ENCODE measurements at places on chromosomes 11 and 22.

GRCh38 chr11:86869966-86870570 is 69.7 kb downstream of the PRSS23 start:
- DNase-seq = peak; percentile 79

DNA sequence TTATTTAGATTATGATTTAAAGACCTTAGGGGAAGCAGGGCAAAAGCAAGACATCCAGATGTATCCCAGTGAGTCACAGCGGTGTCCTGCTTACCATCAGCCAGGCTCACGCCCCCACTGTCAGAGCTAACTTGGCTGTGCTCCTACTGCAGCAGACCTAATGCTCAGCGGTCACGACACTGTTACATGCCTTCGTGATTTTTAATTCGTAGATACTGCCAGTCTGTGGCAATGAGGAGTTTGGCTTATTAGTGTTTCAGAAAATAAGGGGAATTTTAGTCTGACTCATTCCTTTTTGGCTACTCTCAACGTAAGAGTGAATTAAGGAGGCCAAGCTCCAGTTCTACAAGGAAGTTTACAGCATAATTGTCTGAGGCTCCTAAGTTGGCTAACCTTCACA is 22.7 kb downstream of the EFCAB6 start:
- DNase-seq = no peak

- DNase-seq = no peak
These were observed 307.2 kb upstream of the MPPED2 start for GRCh38 chr11:30893318-30893717.

- no peak for DNase-seq
These were observed 57.6 kb downstream of the LIF start for GRCh38 chr22:30188911-30189310.

DNA sequence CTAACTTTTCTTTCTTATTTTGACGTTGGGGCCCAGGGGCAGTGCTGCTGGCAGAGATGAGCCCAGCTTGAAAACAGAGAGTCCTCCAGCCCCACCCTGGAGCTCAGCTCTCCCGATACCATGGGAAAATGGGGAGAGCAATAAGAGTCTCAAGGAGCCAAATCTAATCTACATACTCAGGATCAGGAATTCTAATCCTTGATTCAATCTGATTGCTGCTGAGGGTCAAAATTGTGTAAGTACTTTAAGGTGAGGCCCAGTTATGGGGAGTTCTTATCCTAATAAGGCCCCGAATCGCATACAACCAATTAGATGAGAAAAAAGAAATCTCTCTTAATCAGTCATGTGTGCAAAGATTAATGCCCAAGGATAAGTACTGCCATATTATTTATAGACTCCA is 202.9 kb downstream of the FAM76B start:
- DNase-seq = no peak

DNA sequence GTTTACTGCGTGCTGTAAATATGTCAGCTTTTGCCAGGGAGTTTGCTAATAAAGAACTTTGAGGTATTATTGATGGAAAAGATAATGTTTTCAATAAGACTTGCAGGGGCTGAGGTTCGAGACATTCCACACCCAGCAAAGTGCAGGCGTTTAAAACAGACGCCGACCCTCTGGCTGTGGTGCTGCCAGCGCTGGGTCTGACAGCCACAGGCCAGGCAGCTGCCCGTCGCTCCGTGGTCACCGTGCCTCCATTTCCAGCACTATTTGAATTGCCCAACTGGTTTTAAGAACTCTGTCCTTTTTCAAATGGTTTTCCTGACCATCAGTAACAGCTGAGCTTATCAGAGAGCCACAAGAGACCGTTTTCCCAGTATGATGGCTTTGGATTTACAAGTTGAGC is 28.1 kb upstream of the ALX4 start:
- DNase-seq = no peak

DNA sequence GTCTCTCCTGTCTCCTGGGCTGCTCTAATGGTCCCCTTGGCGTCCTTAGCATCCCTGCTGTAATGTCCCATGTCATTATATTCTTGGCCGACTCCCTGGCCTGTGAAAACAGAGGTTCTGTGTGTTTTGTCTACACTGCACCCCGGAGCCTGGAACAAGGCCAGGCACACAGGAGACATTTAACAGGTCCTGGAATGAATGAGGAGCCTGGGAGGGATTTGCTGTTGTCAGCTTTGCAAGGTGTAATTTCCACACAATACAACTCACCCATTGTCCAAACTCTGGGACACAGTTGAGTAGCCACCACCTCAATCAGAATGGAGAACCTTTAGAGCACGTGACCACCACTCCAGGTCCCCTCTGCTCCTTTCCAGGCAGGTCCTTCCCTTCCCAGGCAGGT is 14.9 kb upstream of the PDGFB start:
- no peak for DNase-seq

- no peak for DNase-seq
These were observed 9.9 kb downstream of the TESMIN start for GRCh38 chr11:68741463-68741862.

- peak; percentile 96 for DNase-seq
These were observed at the start of gene TMEM121B for GRCh38 chr22:17121233-17122195. TMEM121B (minus strand) TSS chr22:17121360; CDS start chr22:17121127, 233 bp downstream.

DNA sequence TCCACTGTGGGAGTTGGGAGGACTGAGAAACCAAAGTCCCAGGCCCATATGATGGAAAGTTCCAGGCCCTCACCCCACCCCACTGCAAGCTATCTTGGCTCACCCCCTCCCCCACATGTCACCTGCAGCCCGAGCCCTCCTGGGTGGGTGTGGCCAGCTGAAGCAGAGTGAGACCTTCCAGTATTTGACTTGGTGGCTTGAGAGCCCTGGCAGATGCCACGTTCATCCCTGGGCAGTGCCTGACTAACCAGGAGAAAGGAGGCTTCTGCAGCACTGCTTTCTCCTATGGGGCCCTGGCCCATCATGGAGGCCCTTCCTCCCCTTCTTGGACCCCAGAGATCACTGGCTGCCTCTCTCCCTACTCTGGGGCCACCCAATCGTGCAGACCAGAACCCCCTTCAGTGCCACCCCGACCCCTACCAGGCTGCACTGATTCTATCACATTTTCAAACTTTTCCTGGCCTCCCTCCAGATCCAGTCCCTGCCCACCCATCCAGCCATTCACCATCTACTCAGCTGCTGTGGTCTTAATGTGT is 38.1 kb upstream of the WNT11 start:
- no peak for DNase-seq

DNA sequence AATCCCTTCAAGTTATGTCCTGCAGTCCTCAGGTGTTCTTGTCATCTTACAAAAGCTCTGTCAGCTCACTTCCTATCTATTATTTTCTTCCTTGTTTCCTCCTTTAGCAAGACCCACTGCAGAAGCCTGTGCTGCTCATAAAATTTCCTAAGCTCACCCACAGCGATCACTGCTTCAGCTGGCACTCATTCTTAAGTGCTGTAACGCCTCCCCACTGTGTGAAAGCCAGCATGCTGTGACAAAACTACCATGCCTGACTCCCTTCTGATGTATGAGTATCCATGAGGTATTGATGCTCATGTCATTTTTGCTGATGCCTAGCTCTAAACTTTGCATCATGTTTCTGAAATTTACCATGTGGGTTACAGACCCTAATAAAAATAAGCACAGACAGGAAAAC is 41.5 kb upstream of the CNTN5 start:
- DNase-seq = peak; percentile 22

DNA sequence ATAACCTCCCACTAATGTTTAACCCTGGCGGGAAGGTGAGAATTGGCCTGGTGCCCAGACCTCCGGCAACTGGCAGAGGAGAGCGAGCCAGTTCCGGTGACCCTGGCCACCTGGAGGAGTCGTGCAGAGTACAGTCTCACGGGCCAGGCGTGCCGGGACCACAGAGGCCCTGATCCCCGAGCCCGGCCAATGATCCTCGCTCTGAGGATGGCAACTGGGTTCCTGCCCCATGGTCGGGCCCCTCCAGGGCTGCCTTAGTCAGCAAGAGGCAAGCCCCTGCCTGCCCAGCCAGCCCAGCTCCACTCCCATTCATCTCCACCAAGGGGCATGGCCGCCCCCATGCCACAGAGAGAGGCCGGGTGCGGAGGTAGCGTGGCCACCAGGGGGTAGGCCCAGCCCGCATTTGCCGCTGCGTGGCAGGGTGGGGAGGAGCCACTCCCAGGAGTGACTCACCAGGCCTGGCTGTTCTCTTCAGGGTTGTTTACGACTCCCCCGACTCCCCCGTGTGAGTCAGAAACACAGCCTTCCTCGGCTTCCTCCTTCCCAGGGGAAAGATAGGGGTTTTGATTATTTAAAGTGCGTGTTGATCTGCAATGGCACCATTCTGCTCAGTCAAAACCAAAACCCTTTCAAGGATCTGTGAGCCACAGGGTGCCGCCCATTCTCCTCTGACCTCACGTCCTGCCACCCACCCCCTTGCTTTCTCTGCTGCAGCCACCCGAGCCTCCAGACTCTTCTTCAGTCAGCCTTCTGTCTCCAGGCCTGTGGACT is at the start of gene SLC25A45:
TSS of gene SLC25A45 (minus strand) at position 614 of the 771 bp plus-strand sequence. CDS start 695 bp downstream, outside the sequence.
- DNase-seq = peak; percentile 64

DNA sequence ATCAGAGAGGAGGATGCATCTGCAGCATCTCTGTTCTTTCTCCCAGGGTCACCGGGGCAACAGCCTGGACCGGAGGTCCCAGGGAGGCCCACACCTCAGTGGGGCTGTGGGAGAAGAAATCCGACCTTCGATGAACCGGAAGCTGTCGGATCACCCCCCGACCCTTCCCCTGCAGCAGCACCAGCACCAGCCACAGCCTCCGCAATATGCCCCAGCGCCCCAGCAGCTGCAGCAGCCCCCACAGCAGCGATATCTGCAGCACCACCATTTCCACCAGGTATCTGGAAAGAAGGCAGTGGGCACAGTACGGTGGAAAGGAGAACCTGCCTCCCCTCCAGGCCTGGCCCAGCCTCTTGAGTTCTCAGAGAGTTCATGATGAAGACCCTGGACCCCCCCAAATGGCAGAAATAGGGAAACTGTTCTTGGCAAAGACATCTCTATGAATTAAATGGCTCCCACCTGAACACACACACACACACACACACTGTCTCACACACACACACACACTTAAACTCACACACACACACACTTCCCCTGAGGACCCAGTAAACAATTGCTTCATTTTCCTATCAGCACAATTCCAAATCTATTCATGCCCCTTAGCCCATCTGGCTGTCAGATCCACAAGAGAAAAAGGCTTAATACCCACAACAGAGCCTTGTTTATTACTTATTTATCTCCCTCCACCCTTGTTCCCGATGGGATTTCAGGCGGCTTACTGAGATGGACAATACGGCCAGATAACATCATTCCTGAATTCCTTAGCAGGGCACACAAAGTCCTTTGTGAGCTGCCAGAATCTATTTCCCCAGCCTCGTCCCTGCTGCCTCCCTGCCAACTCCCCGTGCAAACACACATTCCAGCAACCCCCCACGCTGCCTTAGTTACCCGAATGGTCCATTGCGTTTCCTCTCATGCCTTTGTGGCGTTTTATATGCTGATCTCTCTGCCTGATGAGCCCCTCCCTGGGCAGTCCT is 8.1 kb downstream of the TMA7B start:
- peak; percentile 87 for DNase-seq

- DNase-seq = peak; percentile 89
These were observed 11.8 kb upstream of the MIEF1 start for GRCh38 chr22:39490135-39490798.

DNA sequence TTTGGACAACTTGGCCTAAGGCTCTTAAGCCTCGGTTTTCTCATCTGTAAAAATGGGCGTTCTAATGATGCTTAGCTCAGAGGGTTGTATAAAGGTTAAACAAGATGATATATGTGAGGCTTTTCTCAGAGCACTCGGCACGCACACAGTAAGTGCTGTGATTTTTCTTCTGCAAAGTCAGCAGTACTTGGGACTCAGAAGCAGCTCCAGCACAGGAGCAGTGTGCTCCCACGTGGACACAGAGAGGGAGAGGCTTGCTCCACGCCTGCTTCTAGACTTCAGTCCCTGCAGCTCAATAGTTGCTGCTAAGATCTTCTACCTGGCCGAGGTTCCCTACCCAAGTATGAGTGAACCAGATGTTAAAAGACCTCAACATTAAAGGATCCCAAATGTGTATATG is 39.9 kb upstream of the PHF21A start:
- DNase-seq = no peak

GRCh38 chr11:86874304-86875056 is 74.1 kb downstream of the PRSS23 start:
- DNase-seq = no peak

DNA sequence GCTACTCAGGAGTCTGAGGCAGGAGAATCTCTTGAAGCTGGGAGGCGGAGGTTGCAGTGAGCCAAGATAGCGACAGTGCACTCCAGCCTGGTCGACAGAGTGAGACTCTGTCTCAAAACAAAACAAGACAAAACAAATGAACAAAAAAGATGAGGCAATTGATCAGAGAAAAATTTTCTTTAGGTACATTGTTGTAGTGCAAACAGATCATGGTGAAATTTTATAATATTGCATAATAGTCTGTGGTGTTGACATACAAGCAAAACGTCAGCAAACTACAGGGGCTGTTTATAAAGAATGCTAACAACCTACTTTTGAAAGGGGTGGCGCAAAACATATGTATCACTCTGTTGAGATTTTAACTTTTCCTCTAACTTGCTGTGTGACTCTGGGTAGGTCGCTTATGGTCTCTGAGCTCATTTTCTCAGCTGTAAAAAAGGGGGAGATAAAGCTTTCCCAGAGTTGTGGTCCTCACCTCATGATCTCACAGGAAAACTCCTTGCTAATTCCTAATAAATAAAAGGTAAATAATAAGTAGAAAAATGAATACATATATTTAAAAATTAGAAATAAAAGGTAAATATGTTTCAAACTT is 64.8 kb upstream of the NUP160 start:
- no peak for DNase-seq

- DNase-seq = no peak
These were observed 30.5 kb downstream of the KCNQ1 start for GRCh38 chr11:2475136-2475918.

- DNase-seq = no peak
These were observed 30.3 kb upstream of the NECTIN1 start for GRCh38 chr11:119759324-119759723.

DNA sequence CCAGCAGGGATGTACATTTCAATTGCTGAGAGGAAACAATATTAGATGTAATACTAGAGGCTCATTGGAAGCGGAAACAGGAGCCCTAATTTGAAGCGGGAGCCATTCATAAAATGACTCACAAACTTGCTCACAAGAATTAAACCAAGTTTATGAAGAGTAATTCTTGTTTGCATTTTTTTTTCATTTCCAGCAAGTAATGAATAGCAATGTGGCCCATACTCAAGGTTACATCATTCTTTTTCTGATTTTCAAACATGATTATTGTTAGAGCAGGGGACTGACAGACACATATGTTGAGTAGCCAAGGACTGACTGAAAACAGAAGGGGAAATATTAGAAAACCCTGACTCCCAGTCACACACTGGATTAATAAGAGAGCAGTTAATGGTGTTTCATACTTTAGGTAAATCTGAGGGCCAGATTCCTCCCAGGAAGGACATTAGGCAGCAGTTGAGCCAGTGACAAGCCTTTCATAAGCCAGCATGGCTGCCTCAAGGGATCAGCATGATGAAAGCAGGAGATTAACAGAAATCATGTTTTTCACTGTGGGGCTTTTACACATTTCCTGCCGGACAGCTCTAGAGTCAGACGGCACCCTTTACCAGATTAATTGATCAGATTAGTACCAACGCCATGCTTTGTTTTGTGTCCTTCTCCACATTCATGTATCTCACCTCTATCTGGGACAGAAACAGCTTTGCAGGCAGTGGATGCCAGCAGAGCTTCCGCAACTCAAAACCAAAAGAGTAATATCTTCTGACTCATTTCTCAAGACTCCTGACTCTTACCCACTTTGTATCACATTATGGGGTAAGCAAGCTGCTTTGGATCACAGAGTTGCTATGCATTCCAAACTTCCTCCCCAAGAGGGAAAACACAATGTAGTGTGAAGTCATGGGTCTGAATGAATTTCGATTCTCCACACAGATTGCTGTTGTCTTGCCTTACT is 831.6 kb downstream of the KCNA4 start:
- DNase-seq = no peak

Data from neural progenitor cell (in vitro differentiated cells).